ENCODE measurements at places on chromosomes 11 and 22.
A peak's percentile ranks its signal among the peaks of the same experiment; 100 is the strongest.

GRCh38 chr11:3849297-3849874, 6.1 kb upstream of the STIM1 start:
- DNase-seq: peak; percentile 37

GRCh38 chr11:66076561-66076960, 6.5 kb downstream of the PACS1 start:
- DNase-seq: no peak

DNA sequence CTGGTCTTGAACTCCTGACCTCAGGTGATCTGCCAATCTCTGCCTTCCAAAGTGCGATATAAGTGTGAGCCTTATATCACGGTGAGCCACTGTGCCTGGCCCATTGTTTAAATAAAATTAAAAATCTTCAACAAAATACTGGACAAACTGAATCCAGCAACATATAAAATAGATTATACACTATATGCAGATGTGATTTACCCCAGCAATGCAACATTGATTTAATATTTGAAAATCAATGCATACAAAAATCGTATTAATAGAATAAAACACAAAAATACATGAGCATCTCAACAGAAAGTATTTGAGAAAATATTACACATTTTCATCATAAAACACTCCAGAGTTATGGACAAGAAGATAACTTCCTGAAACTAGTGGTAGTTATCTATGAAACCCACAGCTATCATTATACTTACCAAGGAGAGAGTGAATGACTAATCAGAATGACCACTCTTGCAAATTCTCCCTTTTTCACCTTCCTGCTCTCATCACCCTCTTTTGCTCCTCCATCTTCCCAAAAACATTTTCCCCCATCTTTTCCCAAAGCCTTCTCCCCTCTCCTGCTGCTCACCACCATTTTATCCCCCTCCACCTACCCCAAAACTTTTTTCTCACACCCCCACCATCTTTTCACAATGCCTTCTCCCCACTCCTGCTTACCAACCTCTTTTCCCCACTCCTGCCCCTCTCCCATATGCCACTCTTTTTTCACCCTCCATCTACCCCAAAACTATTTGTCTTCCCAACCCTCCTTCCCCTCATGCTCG, 122.1 kb upstream of the VPREB1 start:
- no peak for DNase-seq

DNA sequence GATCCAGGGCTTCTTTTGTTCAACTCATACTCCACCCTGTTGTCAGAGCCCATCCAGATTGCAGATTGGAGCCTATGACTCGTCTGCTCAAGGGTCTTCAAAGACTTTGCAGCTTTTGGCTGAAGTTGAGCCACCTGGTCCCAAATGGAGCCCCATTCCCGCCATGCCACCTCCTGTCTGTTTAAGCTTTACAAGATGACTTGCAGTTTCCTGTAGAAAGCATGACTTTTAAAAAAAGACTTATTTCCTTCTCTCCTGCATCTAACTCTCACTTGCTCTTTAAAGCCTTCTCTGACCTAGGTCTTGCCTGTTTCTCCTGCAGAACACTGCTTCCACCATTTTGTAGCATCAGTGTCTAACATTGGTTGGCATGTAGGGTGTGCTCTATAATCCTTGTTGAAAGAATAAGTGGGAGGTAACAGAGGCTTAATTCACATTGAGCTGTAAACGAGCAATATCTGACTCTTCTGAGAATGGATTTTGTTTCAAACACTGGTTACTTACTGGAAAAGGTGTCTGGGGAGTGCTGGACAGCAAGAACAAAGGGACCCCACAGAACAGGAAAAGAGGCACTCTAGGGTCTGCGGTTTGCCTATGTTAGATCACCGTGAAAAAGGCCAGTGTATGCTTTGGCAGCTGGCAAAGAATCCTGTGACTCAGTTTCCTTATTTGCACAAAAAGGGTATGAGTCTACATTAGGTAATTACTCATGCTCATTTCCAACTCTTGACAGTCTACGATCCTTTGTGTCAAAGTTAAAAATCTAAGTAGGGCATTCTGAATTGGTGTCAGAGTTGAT, 30.3 kb downstream of the NF2 start:
- no peak for DNase-seq

DNA sequence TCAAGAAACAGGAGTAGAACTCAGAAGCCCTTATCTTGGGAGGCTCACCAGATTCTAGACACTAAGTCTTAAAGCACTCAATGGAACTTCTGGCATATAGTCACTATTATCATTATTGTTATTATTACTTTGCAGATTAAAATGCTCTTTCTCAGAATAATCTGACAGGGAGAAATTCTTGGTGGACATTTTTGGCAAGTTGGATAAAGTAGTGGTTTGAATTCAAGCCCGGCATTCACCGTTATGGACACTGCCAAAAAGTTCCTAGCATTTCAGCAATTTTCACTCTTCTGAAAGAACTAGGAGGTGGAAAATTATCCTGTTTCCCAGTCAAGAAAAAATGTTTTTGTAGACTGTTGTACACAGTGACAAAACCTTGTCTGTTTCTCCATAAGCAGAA, 179.6 kb upstream of the ISX start:
- DNase-seq: no peak

- no peak for DNase-seq
Observed at GRCh38 chr11:85923455-85923854, 68.3 kb downstream of the CCDC83 start.

DNA sequence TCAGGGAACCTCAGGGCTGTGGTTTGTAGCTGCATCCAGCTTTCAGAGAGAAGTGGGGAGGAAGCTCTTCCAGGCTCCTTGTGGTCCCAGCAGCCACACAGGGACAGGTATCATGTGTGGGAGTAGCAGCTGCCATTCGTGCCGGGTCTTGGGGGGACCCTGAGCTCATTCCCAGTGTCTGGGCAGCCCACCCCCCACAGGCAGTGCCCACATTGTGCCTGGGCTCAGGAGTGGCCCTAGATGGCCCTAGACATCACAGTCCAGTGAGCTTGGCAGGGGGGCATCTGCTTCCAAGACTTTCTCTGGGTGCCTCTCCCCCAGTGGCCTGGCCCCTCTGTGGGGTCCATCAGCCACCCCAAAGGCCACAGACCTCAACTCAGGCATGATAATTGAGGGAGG, 619.7 kb downstream of the BRD1 start:
- no peak for DNase-seq

- no peak for DNase-seq
Observed at GRCh38 chr11:2365571-2366210, 11.4 kb upstream of the CD81 start.

GRCh38 chr11:83044958-83045712, 26.6 kb downstream of the RAB30 start:
- DNase-seq: peak; percentile 87

GRCh38 chr11:128931066-128931465, 11.6 kb downstream of the TP53AIP1 start:
- no peak for DNase-seq

DNA sequence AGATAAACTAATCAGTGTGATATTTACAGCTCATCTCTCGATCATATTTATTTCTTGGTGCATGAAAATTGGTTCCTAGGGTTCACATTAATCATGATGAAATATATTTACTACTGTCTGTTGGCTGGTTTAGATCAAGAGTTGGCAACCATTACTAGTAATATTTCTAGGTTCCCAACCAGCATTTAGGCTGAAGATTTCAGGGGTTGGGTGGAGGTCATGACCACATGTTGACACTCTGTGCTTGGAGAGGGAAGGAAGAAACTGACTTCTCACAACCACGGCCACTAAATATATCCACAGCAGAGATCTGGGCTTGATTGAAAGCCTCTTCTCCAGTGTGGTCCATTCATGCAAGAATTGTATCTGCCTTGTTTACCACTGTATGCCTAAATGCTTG, 87.9 kb downstream of the ALX4 start:
- no peak for DNase-seq

- no peak for DNase-seq
Observed at GRCh38 chr11:97361812-97362378, 972.1 kb downstream of the JRKL start.

- DNase-seq: no peak
Observed at GRCh38 chr11:61862714-61863547, 28.4 kb downstream of the FADS3 start.

- DNase-seq: no peak
Observed at GRCh38 chr22:33427461-33427860, 369.3 kb upstream of the SYN3 start.

DNA sequence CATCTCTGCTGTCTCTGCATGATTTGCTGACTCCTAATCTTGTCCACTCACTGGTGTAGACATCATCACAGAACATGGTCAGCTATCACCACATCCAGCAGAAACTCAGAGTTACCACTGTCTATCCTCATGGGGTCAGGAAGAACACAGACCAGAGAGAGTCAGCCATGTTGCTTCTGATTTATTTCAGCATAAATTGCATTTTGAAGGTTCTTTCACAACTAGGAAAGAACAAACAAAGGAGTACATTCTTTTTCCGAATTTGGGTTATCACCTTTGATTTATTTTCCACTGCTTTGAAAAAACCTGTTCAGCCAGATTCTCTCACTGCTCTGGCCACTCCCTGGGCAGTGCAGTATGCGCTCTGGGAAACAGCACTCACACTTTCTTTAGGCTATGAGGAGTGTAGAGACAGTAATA, 172.0 kb upstream of the MTMR2 start:
- DNase-seq: no peak

GRCh38 chr11:129643031-129643721, 172.5 kb upstream of the TMEM45B start:
- peak; percentile 76 for DNase-seq

DNA sequence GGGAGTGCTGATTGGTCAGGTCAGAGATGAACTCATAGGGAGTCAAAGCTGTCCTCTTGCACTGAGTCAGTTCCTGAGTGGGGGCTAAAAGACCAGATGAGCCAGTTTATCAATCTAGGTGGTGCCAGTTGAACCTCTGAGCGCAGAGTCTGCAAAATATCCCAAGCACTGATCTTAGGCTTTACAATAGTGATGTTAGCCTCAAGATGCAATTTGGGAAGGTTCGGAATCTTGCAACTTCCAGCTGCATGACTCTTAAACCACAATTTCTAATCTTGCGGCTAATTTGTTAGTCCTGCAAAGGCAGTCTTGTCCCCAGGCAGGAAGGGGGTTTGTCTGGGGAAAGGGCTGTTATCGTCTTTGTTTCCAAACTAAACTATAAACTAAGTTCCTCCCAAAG, 92.3 kb upstream of the PARVA start:
- peak; percentile 96 for DNase-seq

DNA sequence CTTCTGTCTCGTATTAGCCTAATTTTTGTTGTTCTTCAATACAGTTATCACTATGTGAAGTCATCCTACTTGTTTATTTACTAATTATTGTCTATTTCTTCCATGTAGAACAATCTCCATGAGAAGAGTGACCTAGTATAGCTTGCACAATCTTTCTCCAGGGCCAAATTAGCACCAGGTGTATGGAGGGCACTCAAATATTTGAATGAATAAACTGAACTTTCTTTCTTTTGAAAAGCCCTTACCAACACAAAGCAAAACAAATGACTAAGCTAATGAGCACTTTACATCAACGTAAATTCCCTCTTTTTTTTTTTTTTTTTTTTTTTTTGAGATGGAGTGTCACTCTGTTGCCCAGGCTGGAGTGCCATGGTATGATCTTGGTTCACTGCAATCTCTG, 34.2 kb downstream of the ABTB2 start:
- no peak for DNase-seq

DNA sequence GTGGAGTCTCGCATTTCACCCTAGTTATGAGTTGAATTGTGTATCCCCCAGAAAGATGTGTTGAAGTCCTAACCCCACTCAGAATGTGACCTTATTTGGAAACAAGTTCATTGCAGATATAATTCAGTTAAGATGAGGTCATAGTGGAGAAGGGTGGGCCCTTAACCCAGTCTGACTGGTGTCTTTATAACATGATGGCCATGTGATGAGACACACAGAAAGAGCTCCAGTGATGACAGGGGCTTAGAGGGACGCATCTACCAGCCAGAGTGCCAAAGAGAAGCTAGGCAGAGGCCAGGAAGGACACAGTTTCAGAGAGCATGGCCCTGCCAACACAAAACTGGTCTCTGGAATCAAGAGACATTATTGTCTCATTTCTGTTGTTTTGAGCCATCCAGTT, 50.3 kb downstream of the LARGE1 start:
- DNase-seq: no peak

DNA sequence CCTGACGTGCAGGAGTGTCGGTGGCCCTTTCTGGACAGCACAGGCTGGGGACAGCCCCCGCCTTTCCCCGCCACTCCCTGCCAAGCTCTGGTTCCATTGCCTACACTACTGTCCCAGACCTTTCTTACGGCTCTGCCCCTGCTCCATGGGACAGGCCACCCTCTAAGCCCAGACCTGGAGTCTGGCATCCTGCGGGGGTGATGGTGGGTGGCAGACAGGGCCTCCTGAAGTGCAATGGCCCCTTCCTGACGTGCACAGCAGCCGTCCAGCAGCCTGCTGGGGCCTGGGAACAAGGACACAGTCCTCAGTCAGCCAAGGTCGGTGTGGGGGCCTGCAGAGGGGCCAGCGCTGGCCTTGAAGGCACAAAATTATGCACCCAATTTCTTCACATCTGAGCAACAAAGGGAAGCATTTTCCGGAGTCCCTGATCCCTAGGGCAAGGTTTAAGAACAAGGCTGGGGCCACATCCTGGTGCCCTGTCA, 79.7 kb upstream of the KCNQ1OT1 start:
- no peak for DNase-seq

All from HFFc6 (cell line).